GM03348 (cell line): ENCODE measurements at places on chromosomes 5 and 9.
A peak's percentile ranks its signal among the peaks of the same experiment; 100 is the strongest.

DNA sequence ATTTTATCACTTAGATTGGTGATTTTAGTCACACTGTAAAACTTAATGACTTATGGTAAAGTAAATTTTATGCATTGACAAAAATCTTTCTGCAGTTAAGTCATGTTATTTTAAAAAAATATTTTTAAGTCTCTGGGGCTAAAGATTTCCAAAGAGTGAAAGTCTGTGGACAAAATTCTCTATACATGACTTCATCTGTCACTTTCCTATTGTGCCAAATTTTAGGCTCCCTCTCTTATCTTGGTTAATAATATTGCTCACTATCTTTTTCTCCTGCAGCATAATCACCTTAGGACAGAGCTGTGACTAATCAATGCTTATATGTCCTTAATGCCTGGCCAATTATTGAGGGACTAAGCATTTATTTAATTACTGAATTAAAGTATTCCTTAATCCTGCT lies 15.2 kb downstream of the LURAP1L start:
- DNase-seq: no peak

GRCh38 chr9:131762356-131762932 lies 22.6 kb upstream of the RAPGEF1 start:
- peak; percentile 94 for DNase-seq

DNA sequence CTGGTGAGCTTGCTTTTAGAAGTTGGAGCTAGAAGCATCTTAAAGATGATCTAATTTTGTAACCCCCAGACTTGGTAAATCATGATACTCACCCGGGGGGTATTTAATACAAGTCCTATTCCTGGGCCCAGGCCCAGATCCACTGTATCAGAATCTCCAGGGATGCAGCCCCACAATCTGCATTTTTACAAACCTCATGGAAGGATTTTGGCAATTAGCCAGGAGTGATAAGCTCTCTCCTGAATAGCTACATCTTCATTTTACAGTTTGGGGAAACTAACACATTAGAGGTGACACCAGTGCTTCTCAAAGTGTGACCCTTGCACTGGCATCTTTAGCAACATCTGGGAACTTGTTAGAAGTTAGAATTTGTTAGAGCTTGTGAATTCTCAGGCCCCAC lies 31.2 kb upstream of the OTP start:
- no peak for DNase-seq

DNA sequence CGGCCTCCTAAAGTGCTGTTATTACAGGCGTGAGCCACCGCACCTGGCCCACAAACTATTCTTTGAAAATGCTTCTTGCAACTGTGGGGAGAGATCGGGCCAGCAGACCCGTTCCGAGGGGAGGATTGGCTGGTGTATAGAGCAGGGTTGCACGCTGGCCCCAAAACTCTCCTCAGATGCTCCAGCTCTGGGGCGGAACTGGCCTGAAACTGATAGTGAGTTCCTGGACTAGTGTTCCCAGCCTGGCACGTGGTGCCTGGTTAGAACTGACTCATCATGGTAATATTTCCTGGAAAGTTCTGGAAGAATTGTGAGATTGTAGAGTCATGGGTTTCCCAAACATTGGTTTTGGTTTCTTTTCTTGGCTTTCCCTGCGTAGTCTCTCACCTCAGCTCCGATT lies 120.5 kb downstream of the FBXL7 start:
- peak; percentile 75 for DNase-seq

- no peak for DNase-seq
Measured at GRCh38 chr5:102762562-102763227, 7.6 kb downstream of the PAM start.

DNA sequence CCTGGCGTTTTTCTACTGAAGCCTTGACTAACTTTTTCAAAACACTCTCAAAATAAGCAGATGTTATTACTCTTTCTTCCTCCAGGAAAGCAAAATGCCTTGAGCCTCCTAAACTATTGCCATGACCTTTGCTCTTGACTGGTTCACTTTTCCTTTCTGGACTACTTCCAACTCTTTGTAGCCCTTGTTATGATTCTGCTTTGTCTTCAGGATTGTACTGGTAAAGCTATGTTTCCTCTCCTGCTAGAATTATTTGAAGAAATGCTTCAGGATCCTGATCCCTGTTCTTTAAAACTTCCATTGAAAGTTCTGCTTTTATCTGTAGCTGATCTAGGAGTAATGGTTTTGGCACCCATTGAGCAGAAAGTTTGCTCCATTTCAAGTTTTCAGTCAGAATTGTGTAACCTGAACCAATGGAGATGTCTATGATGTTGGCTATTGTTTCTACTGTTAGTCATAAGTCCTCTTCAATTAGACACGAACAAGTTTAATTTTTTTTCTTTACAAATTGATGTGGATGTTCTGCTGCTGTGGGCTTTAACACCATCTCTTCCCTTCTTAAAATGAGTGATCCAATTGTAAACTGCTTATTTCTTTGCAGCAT lies 1356.4 kb downstream of the EFNA5 start:
- no peak for DNase-seq

DNA sequence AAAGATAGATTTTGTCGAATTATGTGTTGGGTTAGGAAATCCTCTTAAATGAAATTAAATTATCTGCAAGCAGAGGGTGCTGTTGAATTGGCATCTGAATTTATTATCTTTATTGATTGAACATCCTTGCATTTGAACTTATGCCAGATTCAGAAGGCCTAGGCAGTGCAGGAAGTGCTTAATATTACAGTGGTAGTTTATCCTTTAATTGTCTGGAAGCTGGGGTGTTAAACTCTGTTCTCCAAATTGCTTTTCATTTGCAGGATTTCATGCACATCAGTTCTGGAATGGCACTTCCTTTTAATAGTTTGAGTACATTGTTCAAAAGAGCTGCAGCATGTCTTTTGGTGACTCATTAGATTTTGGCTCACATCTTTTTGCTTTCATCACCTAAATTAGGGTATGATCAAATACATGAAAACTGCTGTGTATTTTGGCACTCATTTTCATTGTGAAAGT lies 186.3 kb downstream of the KDM4C start:
- DNase-seq: peak; percentile 51

GRCh38 chr9:138064547-138064946 lies 187.0 kb downstream of the CACNA1B start:
- DNase-seq: no peak

DNA sequence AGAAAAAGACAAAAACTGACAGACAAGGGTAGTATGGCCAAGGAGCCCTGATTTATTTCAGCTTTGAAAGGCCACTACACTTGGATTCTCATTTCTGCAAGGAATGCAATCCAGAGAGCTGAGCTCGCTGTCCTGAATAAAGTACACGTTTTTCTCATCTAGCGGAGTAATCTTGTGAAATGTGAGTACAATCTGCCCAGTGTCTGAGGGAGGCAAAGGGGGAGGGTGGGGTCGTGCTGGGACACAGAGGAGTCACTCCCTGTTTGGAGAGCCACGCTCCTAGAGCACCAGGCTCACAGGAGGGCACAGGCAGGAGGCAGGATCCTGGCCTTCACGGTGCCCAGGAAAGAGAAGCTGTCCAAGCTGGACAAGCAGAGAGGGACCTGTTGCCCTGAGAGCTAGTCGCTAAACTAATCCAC lies 51.0 kb upstream of the IFNK start:
- DNase-seq: peak; percentile 81
